Aortic smooth muscle cell (primary cell): ENCODE measurements at places on chromosomes 4 and X. TPM values are rescaled to one million over a fixed set of nuclear protein-coding genes. Genes with fewer than 3 reads are reported as not detected.

PIR gene
- 14.5 and 15.5 TPM in 2 replicates for total RNA-seq

HSFX3 gene
- not detected in 2 replicates for total RNA-seq

SORBS2 gene
- 3.4 and 6.1 TPM in 2 replicates for total RNA-seq

CDS1 gene
- total RNA-seq, result 0.13 and 0.25 TPM in 2 replicates

TCP11X2 gene
- not detected in 2 replicates for total RNA-seq

GAGE12H gene
- total RNA-seq, result not detected in 2 replicates

HTRA3 gene
- total RNA-seq, result 1.8 and 6.1 TPM in 2 replicates

RRAGB gene
- 41.7 and 50.3 TPM in 2 replicates for total RNA-seq

UGT2B11 gene
- not detected in 2 replicates for total RNA-seq

CD38 gene
- under 0.01 TPM in 2 replicates for total RNA-seq

LANCL3 gene
- 0.12 and 0.13 TPM in 2 replicates for total RNA-seq

ASB9 gene
- total RNA-seq, result 1.6 and 2.6 TPM in 2 replicates

ABLIM2 gene
- total RNA-seq, result 3.0 and 4.2 TPM in 2 replicates

GABRQ gene
- total RNA-seq, result not detected in 2 replicates

NUDT10 gene
- 0.53 and 0.62 TPM in 2 replicates for total RNA-seq

PAGE1 gene
- total RNA-seq, result not detected in 2 replicates

CSAG1 gene
- total RNA-seq, result not detected in 2 replicates

SMIM10 gene
- 6.8 and 9.2 TPM in 2 replicates for total RNA-seq

AKAP14 gene
- total RNA-seq, result not detected in 2 replicates

GPRASP3 gene
- 3.8 and 6.2 TPM in 2 replicates for total RNA-seq

GPR34 gene
- total RNA-seq, result not detected in 2 replicates

FAT1 gene
- 207 and 274 TPM in 2 replicates for total RNA-seq

CSAG3 gene
- not detected in 2 replicates for total RNA-seq

COX7B gene
- total RNA-seq, result 475 and 584 TPM in 2 replicates

SYTL4 gene
- total RNA-seq, result 2.9 and 4.8 TPM in 2 replicates

SH3RF1 gene
- 35.0 and 45.0 TPM in 2 replicates for total RNA-seq

NAA11 gene
- total RNA-seq, result 0.06 TPM in 1 of 2 replicates, not detected in the other

RBM46 gene
- total RNA-seq, result under 0.01 TPM in 1 of 2 replicates, not detected in the other

MEPE gene
- total RNA-seq, result not detected in 2 replicates

PLAC8 gene
- not detected in 2 replicates for total RNA-seq

GLRB gene
- 6.2 and 11.1 TPM in 2 replicates for total RNA-seq

SLC10A4 gene
- total RNA-seq, result under 0.01 and 0.06 TPM in 2 replicates

PRRG3 gene
- not detected in 2 replicates for total RNA-seq

ZIC3 gene
- total RNA-seq, result not detected in 2 replicates

TRPC3 gene
- under 0.01 TPM in 2 replicates for total RNA-seq

CABS1 gene
- total RNA-seq, result not detected in 2 replicates

FGFBP2 gene
- not detected in 2 replicates for total RNA-seq

SFRP2 gene
- not detected in 2 replicates for total RNA-seq

ASB5 gene
- not detected in 2 replicates for total RNA-seq

GPRIN3 gene
- total RNA-seq, result 0.19 and 0.53 TPM in 2 replicates
